ENCODE measurements at places on chromosomes 12 and 14. TPM values are rescaled to one million over a fixed set of nuclear protein-coding genes. Genes with fewer than 3 reads are reported as not detected.

CACNA1C gene
- total RNA-seq: 1.6 TPM

HOXC13 gene
- not detected for total RNA-seq

TMX1 gene
- 61.9 TPM for total RNA-seq

STAC3 gene
- 3.8 TPM for total RNA-seq

EIF2S3B gene
- total RNA-seq: 0.96 TPM

All from neural crest cell (in vitro differentiated cells).